Left ventricle myocardium superior (tissue), 1 donor: ENCODE measurements at places on chromosomes 6 and 20.
A peak's percentile ranks its signal among the peaks of the same experiment; 100 is the strongest.

GRCh38 chr6:144372611-144373594 is 87.8 kb downstream of the UTRN start:
- DNase-seq: no peak

DNA sequence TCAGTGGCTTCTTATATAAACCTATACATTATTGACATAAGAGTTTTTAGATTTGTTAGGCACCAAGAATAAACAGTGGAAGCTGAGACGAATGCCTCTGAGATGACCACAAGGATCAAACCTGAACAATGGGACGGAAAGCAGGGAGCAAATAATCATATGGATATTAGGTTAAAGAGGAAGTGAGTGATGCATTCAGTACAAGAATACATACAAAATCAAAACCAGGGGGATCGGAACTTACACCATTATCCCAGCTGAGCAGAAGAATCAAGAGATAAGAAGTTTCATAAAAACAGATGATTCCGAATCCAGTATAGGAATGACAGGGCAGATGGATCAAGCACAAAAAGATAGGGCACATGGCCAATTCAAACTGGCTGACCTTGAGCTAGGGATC is 21.9 kb upstream of the CNKSR3 start:
- DNase-seq: no peak

DNA sequence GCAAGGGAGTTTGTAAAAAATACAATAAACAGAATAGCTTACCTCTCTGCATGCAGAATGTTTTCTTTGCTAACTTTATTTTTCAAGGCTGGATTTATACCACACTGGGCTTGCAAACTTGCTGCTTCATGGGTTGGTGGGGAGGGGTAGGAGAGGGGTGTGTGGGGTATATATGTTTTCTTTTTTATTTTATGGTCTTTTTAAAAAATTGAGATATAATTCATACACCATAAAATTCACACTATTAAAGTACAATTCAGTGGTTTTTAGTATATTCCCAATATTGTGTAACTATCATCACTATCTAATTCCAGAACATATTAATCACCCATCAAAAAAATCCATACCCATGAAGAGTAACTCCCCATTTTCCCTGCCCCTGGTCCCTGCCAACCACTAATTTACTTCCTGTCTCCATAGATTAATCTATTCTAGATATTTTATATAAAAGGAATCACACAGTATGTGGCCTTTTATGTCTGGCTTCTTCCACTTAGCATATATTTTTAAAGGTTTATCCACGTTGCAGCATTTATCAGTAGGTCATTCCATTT is 14.3 kb upstream of the TRPC4AP start:
- no peak for DNase-seq

- no peak for DNase-seq
Measured at GRCh38 chr6:33492093-33492492, 37.7 kb downstream of the ZBTB9 start.

GRCh38 chr6:89146718-89147700 is 1.2 kb downstream of the PM20D2 start:
- peak; percentile 38 for DNase-seq

DNA sequence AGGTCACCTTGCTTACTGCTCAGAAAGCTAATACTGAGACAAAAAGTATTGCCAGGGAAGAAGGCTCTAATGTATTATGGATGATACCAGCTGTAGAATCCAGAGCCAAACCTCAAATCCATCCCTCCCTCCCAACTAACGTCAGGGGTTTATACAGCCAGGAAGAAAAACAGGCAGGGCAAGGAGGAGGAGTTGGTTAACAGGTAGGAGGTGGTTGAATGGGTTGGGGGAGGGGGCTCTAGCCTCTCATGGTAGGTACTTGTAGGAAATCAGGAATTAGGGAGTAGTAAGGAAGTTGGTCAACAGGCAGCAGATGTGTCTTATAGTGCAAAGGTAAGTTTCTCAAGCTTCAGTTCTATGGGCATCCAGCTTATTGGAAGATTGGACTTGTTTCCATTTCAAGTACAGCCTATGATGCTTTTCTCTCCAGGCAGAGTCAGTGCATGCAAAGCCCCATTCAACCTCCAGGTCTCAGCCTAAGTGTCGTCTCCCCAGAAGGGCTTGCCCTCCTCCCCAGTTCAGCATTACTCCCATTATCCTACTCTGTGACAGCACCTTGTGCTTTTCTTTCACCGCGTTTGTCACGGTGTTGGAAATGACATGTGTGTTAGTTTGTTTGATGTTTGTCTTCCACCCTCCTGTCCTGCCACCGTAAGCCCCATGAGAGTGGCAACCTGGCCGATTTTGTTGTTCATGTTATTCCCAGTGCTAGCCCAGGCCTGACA is 38.1 kb downstream of the PNLDC1 start:
- DNase-seq: no peak

DNA sequence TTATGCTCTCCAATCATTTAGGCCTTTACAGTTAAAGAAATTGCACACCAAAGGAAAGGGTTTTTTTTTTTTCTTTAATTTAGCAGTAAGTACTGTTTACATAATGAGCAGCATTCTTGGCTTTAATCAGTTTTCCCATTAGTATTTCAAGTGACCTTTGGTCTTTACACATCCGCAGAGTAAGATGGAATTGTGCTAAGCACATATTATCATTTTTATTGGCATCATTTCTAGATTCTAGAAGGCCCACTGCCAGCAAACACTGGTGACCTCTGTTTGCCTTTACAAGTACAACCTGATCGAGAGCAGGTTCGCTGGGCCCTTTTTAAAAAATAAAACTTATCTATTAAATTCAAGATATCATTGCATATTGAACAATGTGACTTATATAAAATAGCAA is 104.3 kb downstream of the ADGRG6 start:
- no peak for DNase-seq

GRCh38 chr6:107770541-107770940 is 53.6 kb downstream of the SCML4 start:
- no peak for DNase-seq

DNA sequence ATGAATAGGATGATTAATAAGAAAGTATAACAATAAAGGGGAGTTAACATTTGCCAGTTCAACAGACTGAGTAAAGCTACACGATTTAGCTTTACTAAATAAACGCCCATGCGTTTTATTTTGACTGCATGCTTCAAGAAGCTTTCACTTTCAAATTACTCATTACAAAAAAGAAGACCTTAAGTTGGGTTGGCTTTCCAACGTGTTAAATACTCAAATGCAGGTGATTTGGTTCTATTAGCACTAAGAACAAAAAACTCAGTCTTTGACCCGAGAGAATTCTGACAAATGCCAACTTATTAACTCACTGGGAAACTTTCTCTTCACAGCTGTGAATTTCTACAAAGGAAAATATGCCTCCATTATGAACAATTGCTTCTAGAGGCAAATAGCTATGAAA is 24.8 kb downstream of the RNF146 start:
- no peak for DNase-seq

- DNase-seq: peak; percentile 35
Measured at GRCh38 chr6:157139054-157139708, 184.1 kb downstream of the TMEM242 start.

DNA sequence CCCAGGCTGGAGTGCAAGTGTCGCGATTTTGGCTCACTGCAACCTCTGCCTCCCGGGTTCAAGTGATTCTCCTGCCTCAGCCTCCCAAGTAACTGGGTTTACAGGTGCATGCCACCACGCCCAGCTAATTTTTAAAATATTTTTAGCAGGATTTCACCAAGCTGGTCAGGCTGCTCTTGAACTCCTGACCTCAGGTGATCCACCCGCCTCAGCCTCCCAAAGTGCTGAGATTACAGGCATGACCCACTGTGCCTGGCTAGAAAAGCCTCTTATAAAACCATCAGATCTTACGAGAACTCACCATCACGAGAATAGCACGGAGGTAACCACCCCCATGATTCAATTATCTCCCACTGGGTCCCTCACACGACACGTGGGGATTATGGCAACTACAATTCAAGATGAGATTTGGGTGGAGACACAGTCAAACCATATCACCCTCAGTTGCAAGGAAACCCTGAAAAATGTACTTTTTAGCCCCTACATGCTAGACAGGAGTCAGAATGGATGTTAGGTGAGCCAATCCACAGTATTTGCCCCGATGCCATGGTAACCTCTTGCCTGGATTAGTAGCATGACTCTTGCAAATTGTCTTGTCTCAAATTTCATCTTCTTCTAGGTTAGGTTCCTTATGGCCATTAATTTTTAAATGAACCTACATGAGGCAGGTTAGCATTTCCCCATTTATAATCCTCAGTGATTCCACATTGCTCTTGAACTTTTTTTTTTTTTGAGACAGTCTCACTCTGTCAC is 17.1 kb upstream of the SASH1 start:
- no peak for DNase-seq

- no peak for DNase-seq
Measured at GRCh38 chr6:3454273-3455010, 2.4 kb downstream of the SLC22A23 start.

GRCh38 chr6:11208854-11209253 is 23.6 kb downstream of the NEDD9 start:
- DNase-seq: no peak

GRCh38 chr20:51595058-51595532 is 52.6 kb upstream of the NFATC2 start:
- DNase-seq: peak; percentile 90

DNA sequence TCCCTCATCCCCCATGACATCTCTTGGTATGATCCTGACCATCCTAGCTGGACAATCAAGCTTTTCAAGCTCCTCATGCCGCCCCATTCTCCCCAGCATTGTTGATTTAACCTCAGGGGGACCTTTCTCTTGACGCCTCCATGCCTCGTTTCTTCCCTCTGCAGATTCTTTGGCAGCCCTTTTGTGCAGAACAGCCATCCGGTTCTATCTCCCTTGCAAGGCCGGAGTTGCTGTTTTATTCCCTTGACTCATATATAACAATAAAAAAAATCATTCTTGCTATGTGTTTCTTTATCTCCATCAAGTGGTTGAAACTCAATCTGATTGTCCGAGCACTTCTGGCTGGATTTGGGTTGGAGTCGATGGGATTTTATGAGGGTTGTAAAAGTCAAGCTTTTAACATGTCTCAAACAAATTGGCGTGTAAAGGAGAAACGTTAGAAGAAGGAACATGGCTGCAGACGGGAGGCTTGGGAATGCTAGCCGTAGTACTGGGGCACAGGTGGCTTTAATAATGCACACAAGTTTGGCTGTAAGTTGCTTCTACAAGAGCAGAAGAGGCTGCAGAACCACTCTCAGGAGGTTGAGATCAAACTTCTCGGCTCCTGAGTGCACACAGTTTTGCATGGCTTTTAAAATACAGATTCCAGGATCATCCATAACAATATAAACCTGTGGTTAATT is 3.9 kb upstream of the SULF2 start:
- no peak for DNase-seq

DNA sequence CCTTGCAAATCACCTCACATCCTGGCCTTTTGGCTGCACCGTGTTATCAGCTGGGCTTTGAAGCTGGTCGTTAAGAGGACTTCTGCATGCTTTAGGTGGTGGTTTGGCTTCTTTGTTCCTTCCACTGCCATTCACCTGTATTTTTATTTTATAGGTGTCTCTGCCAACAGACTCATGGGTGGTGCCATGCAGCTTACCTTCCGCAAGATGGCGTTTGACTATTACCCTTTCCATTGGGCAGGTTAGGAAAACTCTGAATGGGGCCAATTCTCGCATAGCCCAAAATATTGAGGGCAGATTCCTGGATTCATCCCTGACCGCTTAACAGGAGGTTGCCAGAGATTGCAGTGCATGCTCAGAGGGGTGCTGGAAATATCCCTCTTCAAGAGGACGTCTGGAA is 32.4 kb downstream of the TAF11 start:
- no peak for DNase-seq

- DNase-seq: peak; percentile 54
Measured at GRCh38 chr20:46683939-46684750, 5.1 kb downstream of the TP53RK start.

GRCh38 chr6:132065556-132065955 is 114.4 kb upstream of the CCN2 start:
- DNase-seq: no peak

DNA sequence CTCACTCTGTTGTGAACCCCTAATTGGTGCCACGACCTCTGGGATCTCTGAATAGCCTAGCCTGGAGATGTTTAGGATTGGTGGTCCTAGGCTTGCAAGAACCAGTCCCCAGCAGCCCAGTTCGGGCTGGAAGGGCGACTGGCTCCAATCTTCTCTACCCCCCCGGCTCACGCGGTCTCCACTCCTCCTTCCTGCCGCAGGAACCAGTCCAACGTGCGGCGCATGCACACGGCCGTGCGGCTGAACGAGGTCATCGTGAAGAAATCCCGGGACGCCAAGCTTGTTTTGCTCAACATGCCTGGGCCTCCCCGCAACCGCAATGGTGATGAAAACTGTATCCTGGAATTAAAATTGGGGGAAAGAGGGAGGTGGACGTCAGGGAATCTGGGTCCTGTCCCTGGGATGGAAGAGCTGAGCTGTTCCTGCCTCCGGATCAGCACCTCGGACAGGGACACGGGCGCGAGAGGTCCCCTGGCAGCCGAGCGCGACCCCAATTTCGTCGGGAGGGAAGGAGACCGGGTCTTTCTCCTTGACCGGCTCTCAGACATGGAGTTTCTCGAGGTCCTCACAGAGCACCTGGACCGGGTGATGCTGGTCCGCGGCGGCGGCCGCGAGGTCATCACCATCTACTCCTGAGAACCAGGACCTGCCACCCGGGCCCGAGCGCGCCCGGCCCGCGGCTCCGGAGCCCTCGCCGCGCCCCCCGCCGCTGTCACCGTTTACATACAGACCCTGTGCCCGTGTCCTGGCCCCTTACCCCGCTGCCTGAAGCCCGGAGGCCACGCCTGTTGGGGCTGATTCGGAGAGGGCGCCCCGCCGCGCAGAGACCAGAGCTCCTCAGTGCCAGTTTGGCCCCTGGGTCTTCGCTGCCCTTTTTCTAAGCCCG is 28.2 kb downstream of the SLC12A5 start:
- peak; percentile 65 for DNase-seq

GRCh38 chr6:134328138-134328537 is 10.2 kb upstream of the SGK1 start:
- DNase-seq: no peak

DNA sequence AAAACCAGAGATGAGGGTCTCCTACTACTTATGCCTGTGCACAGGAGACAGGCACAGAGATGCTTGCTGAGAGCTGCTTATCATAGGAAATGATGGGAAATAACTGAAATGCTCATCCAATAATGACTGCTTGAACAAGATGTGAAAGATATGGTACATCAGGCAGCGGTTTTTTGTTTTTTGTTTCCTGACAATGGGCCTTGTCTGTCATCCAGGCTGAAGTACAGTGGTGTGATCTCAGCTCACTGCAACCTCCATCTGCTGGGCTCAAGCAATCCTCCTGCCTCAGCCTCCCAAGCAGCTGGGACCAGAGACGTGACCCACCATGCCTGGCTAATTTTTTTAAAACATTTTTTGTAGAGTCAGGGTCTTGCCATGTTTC is 1.2 kb upstream of the RIPOR3 start:
- no peak for DNase-seq

GRCh38 chr6:137623293-137623692 is 129.1 kb upstream of the OLIG3 start:
- DNase-seq: no peak

DNA sequence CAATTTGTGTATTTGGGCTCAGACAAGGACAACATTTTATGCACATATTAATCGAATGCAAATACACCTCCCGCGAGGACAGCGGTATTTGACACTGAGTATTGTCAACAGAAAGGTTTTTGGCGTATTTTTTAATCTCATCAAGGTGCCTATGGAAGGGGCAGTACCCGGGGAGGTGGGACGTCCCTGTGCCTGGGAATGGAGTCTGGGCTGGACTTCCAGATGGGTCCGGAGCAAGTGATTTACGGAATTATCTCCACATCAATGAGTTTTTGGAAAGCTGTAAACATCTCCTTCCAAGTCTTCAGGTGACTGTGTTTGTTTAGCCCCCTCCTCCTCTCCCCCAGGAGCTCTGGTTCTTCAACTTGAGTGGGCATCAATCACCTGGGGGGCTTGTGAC is 39.8 kb downstream of the PRR18 start:
- DNase-seq: no peak
